ENCODE measurements at places on chromosomes 7 and 10.
A peak's percentile ranks its signal among the peaks of the same experiment; 100 is the strongest.

GRCh38 chr10:8076933-8077332, 22.4 kb downstream of the GATA3 start:
- DNase-seq: no peak

DNA sequence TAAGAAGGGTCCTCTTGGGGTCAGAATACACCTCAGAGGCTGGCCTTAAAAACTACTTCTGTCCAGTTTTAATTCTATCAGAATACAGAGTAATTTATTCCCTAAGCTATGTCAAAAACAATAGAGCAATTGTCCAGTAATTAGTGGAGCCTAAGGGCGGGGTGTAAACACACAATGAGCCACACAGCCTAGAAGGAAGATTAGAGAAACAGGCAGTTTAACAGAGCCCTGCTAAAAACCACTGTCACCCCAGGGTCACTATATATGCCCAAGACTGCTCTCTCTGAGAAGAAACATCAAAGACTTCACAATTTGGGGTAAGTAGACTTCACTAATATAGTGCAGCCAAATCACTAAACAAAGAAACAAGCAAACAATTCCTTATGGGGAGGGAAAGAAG, 27.2 kb upstream of the WNT2 start:
- DNase-seq: peak; percentile 55

- DNase-seq: no peak
Observed at GRCh38 chr10:16518822-16519221, 2.9 kb downstream of the C1QL3 start.

DNA sequence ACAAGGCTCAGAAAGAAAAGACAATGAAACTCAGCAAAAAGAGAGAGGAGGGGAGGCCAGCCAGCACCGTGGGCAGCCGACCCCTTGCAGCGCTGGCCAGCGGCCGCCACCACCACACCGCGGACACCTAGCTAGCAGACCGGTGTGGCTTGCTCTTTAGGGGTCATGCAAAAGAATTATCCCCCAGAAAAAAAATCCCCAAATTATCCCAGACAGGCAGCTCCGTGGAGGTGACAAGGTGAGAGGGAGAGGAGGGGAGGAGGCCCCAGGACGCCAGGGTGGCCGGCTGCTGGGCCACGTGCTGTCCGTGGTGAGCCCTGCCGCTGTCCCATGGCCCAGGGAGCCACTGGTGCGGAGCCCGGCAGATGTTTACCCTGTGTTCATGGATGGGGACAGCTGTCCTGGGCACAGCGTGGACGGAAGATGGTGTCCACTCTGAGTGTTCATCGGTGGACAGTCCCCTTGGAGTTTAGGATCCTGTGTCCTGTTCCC, 16.5 kb downstream of the YKT6 start:
- no peak for DNase-seq

Data from midbrain (tissue), 1 donor.